ENCODE measurements at places on chromosomes 7 and 10.

DNA sequence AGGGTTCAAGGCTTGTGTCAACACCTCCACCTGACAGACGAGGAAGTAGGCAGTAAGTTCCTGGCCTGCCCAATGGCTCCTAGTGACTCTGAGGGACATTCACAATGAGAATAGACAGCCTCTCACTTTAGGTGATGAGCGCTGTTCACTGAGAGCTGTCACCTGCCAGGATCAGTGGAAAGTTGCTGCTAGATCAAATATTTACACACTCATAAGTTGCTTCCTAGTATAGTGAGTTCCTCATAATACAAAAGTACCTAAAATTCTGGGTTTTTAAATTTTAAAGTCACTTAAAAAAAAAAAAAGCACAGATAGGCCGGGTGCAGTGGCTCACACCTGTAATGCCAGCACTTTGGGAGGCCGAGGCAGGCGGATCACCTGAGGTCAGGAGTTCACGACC, 320.8 kb downstream of the PRPF18 start:
- no peak for DNase-seq

DNA sequence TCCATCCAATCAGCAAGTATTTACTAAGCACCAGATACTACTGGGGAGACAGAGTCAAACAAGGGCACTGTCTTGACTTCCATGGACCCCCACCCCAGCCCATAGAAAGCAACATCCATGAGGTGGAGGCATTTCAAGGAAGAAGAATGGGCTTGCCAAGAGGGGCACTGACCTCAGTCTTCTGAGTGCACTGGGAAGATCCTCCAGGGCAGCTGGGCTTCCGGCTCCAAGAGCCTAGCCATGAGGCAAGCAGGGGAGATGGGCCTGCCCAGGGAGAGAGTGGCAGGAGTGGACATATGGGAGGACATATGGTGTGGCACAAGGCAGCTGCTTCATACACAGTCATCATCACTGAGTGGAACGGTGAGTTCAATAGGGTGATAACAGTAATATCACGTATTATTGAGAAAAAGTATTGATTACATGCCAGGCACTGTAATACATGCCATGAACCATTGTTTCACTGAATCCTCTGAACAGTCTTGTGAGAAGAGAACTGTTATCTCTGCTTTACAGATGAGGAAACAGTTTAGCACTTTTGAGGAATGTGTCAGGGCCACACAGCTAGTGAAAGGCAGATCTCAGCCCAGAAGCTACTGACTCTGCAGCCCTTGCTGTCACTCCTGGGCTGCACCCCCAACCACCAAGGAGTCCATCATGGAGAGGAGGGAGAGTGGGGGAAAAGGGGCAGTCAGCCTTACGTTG, 331.7 kb upstream of the ZMIZ1 start:
- no peak for DNase-seq

GRCh38 chr10:103986360-103986759, 19.4 kb downstream of the SLK start:
- DNase-seq, result no peak

- DNase-seq, result no peak
These were observed 122.3 kb upstream of the GALNT17 start for GRCh38 chr7:71009636-71010035.

DNA sequence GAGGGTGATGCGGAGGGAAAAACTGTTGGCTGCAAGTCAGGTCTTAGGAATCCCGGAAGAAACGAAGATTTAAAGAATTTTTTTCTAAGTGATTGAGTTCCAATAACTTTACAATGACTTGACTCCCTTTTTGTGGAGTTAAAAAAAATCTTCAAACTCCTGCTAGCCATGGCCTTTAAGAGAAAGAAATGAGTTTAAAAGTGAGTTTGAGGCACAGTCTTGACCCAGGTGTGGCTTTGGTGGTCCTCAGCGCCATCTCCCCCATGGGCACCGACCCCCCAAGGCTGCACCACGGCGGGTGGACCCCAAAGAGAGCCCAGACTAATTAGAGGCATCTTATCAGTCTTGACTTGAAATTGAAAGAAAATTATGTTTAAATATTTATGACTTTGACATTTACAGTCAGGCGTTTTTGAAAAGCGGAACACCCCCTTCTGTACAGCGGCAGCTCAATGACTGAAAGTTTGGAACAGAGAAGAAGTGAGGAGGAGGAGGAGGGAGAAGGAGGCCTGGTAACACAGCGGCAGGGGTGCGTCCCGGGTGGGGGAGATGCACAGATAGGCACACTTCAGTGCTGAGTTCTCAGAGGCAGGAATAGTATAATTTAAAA, 349.6 kb downstream of the DNAJB6 start:
- no peak for DNase-seq

- DNase-seq, result no peak
These were observed 18.4 kb downstream of the TSPAN14 start for GRCh38 chr10:80472234-80473095.

DNA sequence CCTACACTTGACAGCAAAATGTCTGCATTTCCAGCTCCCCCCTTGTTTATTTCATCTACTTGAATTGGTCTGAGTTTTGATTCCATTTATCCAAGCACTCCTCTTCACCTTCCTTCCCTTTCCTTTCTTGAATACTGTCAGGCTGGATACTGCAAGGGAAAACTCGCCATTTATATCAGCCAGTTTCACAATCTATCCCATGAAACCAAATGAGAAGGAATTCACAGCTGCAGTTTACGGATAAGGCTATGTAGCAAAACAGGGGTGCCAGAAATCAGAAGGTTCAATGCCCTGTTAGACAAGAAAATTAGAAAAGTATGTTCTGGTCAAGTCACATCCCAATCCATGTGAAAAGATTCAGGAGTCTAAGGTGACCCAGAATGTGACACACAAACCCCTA, 28.1 kb downstream of the CCDC6 start:
- DNase-seq, result no peak

GRCh38 chr10:72461085-72461484, 106.4 kb upstream of the DNAJB12 start:
- DNase-seq, result no peak

GRCh38 chr7:106668861-106669524, 8.0 kb upstream of the CCDC71L start:
- no peak for DNase-seq

DNA sequence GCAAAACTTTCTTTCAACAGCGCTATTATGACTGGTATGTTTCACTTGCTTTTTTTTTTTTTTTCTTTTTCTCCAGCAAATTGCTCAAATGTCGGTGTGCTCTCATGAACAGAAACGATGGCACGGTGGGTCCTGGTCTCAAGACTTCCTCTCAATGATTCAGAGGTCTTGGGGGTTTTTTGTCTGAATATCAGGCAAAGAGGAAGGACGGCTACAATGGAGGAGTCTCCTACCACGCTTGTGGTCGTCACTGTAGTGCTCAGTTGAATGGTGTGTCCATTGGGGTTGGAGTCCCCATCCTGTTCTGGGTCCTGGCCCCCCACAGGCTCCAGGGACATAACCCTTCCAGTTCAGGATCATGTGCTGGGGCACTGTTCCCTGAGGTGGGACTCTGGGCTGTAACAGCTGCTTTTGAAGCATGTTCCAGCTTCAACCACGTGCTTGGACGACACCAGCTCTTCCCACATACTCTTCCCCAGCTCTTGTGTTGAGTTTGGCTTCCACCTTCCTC, 266.7 kb upstream of the KLF6 start:
- DNase-seq, result no peak
